Endothelial cell (in vitro differentiated cells): ENCODE measurements at places on chromosomes 3 and 15.

- DNase-seq = no peak
Measured at GRCh38 chr3:47950453-47951169, 65.6 kb downstream of the MAP4 start.

GRCh38 chr15:88243895-88244787 lies 12.4 kb downstream of the NTRK3 start:
- peak; percentile 51 for DNase-seq

DNA sequence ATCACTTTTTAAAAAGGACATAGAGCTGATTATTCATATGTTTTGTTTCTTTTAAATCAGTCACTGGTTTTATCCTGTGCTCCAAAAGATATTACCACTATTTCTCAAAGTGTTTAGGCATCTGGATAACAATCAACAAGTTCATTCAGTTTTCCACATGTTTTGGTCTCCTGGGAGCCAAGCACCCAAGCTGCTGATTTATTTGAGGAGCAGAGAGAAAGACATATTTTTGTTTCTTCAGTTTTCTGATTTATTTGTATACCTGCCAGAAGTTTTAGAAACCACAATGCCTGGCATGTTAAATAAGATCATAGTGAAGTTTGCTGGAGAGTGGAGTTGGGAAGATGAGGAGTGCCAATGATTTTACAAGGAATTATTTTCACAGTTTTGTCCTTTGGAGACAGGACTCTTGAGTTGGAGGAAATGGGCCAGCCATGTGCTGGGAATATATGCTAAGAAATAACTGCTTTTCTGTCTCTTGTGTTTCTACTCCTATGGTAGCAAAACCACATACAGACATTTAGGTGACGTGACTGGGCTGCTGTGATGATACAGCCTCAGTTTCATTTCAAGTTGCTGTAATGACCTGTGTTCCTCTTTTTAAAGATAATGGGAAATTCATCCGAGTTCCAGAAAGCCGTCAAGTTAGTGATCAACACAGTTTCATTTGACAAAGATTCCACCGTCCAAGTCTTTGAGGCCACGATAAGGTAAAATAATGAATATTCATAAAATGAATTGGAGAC lies 11.7 kb downstream of the EDEM1 start:
- no peak for DNase-seq

DNA sequence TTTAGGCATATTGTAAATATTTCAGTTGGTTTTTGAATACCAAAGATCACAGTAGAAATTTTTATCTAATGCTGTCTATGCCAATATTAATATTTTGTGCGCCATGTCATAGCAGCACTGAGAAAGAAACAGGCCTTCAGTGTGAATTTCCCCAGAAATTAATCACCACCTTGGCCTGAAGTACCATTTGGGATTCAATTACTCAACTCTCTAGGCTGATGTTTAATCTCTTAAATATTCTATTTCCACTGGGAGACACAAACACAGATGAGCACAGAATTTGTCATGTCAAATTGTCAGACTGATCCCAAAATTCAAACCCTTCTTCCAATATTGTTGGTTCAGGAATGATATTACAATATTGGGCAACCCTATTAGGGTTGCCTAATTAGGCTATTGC lies 509.3 kb downstream of the ROBO1 start:
- DNase-seq = no peak

- no peak for DNase-seq
Measured at GRCh38 chr3:56012721-56013120, 455.5 kb downstream of the ERC2 start.

DNA sequence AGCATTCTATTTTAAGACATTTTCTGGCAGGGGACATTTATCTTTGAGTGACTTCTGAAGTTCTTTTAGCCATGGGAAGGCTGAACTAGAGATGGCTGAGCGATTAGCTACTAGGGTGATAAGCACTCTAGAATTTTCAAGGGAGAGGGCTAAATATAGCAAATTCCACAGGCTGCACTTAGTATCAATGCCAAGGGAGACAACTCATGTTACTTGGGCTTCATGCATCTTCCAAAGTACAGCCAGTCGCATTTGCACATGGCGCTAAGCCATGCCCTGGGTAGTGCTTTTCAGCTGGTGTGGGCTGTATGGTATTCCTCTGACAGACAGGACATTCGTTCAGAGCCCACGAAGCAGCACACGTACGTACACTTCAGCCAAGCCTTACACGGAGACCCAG lies 69.6 kb downstream of the RYR3 start:
- DNase-seq = no peak

DNA sequence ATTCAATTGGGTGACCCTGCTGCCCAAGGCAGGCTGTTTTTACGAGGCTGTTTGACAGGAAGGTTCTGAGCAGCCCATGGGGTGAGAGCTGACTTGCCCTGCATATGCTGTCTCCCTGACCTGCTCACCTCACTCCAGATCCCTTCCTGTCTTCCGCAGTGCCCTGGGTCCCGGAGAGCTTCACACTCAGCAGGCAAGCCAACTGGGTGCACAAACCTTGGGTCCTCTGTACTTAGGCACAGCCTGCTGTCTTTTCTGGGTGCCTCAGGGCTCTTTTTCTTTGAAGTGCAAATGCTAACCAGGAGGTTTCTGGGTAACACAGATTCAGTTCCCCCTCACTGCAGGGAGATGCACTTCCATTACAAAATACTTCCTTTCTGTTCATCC lies 32.8 kb downstream of the ZXDC start:
- DNase-seq = no peak

- DNase-seq = no peak
Measured at GRCh38 chr3:156553705-156554356, 1.1 kb downstream of the SSR3 start.
